Right hindlimb (tissue), 1 donor: ENCODE measurements at places on chromosomes 6 and 20.

GRCh38 chr20:36010825-36011224, 42.4 kb downstream of the CNBD2 start:
- DNase-seq = no peak

DNA sequence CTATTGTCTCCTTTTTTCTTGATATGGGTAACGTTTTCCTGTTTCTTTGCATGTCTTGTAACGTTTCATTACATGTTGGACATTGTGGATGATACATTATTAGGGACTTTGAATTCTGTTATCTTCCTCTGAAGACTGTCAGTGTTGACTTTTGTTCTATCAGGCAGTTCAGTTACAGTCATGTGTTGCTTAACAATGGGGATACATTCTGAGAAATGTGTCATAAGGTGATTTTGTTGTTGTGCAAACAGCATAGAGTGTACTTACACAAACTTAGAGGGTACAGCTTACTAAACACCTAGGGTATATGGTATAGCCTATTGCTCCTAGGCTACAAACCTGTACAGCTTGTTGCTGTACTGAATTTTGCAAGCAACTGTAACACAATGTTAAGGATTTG, 64.7 kb downstream of the AK9 start:
- DNase-seq = no peak

- no peak for DNase-seq
Measured at GRCh38 chr6:35094183-35094582, 47.0 kb downstream of the TCP11 start.

DNA sequence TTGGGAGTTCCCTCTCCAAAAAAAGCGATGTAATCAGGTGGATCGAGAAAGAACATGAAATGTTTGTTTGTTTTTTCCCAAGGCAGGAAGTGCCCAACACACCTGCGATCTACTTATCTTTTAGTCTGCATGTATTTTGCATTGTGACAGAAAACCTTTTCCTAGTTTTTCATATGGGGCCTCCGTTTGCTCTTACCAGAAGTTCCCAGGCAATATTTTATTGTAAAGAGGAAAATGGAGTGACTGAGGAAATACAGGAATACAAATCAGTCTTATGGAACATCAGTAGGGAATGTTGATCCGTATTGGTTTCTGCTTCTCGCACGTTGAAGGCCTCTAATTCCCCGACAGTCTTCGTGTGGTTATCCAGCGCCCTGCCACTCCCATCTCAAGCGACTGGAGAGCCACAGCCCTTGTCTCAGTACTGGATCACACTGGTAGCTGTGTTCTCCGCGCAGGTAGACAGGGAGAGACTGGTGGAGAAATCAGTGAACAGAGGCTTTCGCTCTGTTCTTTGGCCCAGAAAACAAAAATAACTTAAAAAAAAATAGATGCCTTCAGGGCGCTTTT, 107.4 kb downstream of the TRIM27 start:
- DNase-seq = no peak

DNA sequence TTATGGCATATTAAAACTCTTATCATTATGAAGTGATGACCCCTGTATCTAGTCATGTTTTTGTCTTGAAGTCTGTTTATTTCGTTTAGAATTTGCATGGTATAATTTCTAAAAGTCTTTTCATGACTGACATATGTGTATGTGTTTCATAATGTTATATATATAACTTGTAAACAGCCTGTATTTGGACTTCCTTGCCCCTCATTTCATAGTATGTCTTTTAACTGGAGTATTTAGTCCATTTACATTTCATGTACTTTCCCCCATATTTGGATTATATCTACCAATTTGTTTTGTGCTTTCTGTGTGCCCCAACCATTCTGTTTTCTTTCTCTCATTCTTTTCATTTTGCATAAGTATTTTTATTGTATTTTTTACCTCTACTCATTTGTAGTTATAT, 59.0 kb downstream of the SYCP2L start:
- no peak for DNase-seq

DNA sequence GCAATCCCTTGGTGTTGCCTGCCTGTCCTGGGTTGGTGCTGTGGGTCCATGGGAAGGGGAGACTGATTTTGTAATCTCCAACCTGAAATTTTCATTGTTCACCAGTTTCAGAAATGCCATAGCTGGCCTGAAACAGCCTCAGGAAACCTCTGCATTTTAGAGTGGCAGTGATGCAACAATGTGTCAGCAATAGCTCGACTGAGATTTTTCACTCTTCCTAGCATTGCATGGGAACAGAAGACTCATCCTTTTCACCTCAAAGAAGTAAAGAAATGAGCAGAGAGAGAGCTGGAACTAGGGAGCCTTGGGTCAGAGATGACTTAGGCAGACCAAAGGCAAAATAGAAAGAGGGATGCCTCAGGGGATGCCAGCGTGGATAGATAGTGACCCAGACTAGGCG, 23.7 kb upstream of the TMEM14A start:
- DNase-seq = no peak

GRCh38 chr6:53737746-53738145, 57.1 kb upstream of the LRRC1 start:
- no peak for DNase-seq

- DNase-seq = no peak
Measured at GRCh38 chr20:38267296-38267695, 6.8 kb upstream of the KIAA1755 start.

DNA sequence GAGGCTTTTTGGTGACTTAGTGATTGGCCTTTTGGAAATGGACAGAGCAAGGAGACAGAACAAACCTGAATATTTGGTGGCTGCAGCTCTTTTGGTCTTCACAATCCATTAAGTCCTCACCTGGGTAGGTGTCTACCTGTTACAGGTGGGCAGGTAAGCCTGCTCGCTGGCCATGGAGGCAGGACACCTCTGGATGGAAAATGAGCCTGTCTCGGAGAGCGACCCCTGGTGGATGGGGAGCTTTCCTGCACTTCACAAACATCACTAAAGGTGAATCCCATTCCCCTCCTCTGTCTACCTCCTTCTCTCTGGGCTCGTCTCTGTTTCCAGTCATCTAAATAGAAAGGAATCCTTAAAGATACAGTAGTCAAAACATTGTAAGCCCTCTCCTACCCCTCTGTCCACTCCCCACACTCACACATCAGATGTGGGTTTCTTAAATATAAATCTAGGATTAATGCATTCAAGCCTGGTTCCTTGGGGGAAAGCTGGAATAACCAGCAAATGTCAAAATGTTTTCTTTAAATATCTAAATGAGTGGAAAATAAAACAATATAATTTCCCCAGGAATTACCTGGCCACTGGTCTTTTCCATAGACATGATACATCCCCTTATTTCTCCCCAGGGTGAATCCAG, 304.9 kb downstream of the CDH26 start:
- no peak for DNase-seq

DNA sequence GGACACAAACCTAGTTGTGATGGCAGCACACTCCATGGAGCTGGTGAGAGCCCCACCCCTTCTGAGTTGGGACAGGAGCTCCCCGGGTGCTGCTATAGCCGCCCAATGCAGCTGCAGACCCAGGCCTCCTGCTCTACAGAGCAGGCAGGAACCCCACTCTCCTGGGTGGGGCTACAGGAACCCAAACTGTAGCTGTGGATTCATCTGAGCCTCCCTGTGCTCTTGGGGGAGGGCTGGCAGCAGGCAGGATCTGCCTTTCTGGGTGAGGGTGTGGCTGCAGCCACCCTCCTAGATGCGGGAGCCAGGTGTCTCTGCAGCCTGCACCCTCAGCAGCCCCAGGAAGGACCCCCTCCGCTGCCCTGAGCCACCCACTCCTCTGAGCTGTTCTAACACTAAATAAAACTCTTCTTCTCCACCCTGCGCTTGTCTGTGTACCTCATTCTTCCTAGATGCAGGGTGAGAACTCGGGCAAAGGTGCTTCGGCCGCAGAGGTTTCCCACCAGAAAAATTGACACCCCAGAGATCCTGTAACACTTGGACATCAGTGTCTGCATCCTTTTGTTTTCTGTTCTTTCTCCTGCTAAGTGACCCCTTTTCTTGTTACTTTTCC, 55.2 kb upstream of the KIF13A start:
- no peak for DNase-seq
